ENCODE measurements at places on chromosomes 7 and 10. TPM values are rescaled to one million over a fixed set of nuclear protein-coding genes. Genes with fewer than 3 reads are reported as not detected.

DNA sequence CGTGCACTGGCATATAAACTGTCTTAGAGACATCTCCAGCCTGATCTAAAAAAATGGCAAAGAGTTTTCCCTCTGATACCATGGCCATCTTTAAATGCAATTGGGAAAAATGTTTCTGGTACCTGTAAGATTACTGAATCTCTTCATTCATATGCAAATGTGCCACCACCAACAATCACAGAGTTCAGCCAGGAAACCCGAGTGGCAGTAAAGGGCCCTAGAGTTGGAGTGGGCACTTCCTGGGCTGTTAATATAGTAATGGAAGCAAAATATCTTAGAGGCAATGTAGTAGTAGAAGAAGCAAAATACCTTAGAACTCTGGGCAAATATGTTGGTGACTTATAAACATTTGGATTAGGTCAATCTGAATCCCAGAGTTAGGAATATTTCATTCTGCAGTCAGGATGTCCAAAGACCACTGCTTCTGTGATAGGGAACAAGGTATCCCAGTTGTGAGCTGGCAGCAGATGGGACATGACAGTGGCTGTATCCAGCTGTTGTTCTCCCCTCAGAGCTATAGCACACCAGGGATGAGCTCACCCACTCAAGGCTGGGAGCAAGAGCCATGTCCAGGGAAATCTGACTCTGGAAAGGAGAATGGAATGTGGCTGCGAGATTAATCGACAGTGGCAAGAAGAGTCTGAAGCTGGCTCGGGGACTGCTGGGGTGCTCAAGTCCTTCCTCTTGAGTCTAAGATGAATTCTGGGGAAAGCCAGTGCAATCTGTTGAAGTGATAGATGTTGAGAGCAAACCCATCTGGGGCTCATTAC lies 332.1 kb downstream of the PHTF2 start:
- no peak for DNase-seq

- no peak for DNase-seq
These were observed 45.9 kb downstream of the SGMS1 start for GRCh38 chr10:50577681-50578350.

DNA sequence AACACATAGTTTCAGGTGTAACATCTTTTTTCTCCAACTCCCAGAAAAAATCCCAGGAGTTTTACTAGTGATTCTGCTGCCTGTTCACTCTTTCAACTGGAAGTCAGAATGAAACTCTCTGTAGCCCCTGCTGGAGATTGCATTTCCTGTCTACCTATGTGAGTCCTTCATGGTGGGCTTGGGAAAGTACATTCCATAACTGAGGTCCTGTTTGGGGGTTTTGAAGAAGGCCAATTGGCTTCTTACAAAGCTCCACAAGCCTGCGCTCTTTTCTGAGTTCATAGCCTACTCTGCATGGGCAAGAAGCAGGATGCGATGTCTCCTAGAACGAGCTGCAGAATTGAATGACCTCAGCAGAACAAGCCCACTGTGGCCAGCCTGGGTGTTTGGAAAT lies 86.7 kb downstream of the LYZL2 start:
- no peak for DNase-seq

GRCh38 chr10:77799352-77799751 lies 127.2 kb downstream of the DLG5 start:
- DNase-seq: no peak

GRCh38 chr10:97788552-97789442 lies 17.0 kb upstream of the SFRP5 start:
- no peak for DNase-seq

- no peak for DNase-seq
These were observed 230.9 kb downstream of the CAMK1D start for GRCh38 chr10:12579954-12580858.

The CDH23 gene
- polyA plus RNA-seq: 0.01 TPM

The SAP25 gene
- 0.21 TPM for polyA plus RNA-seq

The WNT8B gene
- polyA plus RNA-seq: not detected

The GNG11 gene
- polyA plus RNA-seq: 0.23 TPM

The FAM25C gene
- polyA plus RNA-seq: 26.2 TPM

The MRLN gene
- not detected for polyA plus RNA-seq

The LGI1 gene
- polyA plus RNA-seq: not detected

The MDFIC gene
- 6.7 TPM for polyA plus RNA-seq

The AS3MT gene
- polyA plus RNA-seq: 0.80 TPM

The NOS3 gene
- 0.95 TPM for polyA plus RNA-seq

The TWIST1 gene
- polyA plus RNA-seq: 1.5 TPM

The SCART1 gene
- polyA plus RNA-seq: 0.70 TPM

The CLIP2 gene
- polyA plus RNA-seq: 4.1 TPM

Data from keratinocyte (primary cell).